ENCODE measurements at places on chromosomes 5 and 9. TPM values are rescaled to one million over a fixed set of nuclear protein-coding genes. Genes with fewer than 3 reads are reported as not detected.

PCDHGC5 gene
- 0.85 TPM for total RNA-seq

SLC25A2 gene
- 0.98 TPM for total RNA-seq

TEX48 gene
- not detected for total RNA-seq

BAAT gene
- not detected for total RNA-seq

F2RL1 gene
- total RNA-seq = 0.49 TPM

PCDHB9 gene
- total RNA-seq = 2.4 TPM

PCDHA3 gene
- total RNA-seq = 0.19 TPM

CDKN2AIPNL gene
- total RNA-seq = 14.4 TPM

KCNT1 gene
- total RNA-seq = not detected

MCCC2 gene
- total RNA-seq = 94.6 TPM

SEC24A gene
- total RNA-seq = 19.2 TPM

Measured in subcutaneous adipose tissue (tissue), 4 donors.